Breast epithelium (tissue), 4 donors: ENCODE measurements at places on chromosomes 6 and 20. TPM values are rescaled to one million over a fixed set of nuclear protein-coding genes. Genes with fewer than 3 reads are reported as not detected.
A peak's percentile ranks its signal among the peaks of the same experiment; 100 is the strongest.

DNA sequence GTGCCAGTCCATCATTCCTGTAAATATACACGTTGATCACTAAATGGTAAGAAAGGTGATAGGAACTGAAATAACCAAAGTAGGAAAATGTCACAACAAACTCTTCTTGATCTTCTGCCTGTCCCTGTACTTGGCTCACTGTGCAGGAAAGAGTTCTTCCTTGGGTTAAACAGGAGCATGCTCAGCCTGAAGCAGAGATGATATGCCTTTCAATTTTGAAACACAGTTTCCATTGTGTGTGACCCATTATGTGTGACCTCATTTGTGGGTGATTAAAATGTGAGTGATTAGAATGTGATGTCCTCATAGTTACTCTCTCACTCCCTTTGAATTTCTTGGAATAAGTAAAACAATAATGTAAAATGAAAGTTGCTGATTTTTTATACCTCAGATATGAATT, 427.2 kb upstream of the AGPAT4 start:
- DNase-seq = no peak

- no peak for DNase-seq
Observed at GRCh38 chr6:14501240-14501639, 383.7 kb downstream of the CD83 start.

DNA sequence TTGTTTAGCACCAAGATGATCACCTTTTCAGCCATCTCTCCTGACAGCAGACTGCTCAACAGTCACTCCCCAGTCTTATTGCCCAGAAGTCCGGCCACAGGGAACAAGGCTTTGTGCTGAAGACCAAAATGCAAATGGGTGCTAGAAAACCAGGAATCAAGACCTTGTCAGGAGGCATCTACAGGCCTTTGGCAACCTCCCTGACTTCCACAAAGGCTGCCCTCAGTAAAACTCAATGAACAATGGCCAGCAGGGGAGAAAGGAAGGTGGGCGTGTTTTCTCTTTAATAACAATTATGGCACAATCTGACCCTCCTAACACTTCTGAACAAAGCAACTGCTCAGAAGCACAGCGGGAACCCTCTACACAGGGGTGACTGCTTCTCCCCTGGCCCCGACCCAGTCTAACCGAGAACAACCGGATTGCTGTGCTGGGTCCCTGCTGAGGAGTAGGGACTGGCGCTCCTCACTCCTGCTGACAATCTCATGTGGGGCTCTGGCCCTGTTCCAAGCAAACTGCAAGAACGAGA, 41.6 kb downstream of the PLCG1 start:
- peak; percentile 24 for DNase-seq

DNA sequence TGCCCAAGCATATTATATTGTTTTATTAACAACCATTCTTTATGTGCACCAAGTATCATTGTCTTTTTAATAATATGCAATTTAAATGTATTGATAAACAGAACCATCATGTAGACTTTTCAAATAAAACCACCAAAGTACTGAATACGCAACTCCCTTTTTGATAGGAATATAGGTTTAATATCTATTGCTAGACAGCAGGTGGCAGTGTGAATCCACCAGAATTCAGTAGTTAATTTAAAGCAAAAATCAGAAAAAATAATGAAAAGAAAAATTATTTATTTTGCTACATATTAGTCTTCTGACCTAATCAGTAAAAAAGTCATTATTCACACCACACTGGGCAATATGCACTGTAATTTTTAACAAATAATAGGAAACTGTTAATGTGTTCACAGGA, 143.7 kb downstream of the KLHL32 start:
- no peak for DNase-seq

GRCh38 chr6:111456208-111456607, 26.8 kb downstream of the REV3L start:
- no peak for DNase-seq

- no peak for DNase-seq
Observed at GRCh38 chr6:168908166-168908565, 345.5 kb downstream of the THBS2 start.

DNA sequence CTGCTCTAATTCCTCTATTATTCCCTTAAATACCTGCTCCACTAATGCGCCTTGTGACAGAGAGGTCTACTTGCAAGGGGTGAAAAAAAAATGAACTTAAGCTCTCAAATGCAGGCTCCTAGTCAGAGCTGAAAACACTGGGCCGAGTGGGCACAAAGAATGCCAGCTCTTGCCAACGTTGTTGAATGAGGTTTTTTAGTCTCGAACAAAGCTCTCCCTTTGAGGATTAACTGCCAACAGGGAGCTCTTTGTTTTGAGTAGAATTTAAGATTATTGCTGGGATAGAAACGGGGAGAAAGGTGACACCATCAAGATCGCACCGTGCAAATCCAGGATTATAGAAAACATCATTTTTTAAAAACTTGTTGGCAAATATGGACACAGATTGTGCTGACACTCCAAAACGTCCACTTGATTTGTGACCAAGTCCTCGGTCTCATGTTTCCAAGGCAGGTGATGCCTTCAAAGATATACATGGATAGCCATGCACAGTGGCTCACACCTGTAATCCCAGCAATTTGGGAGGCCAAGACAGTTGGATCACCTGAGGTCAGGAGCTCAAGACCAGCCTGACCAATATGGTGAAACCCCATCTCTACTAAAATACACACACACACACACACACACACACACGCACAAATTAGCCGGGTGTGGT, 163.2 kb downstream of the BMP7 start:
- peak; percentile 77 for DNase-seq

CCDC170 gene
- total RNA-seq = 9.4 TPM

DNA sequence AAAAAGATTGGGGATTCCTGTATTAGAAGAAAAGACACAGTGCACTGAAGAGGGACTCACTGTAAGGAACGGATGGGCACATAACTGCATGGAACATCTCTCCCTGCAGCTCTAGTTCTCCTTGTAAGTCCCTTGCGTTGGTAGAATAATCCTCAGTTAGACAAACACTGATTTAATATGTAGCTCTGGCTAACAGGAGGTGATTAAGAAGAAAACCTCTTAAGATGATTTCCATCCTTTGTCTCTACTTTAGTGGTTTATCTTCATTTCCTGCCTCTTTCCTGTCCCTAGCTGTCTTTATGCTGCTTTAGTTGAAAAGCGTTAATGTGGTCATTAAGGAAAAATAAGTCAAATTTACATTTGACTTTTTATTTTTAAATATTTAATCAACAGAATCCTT, 86.6 kb downstream of the SLC16A10 start:
- DNase-seq = no peak

DNA sequence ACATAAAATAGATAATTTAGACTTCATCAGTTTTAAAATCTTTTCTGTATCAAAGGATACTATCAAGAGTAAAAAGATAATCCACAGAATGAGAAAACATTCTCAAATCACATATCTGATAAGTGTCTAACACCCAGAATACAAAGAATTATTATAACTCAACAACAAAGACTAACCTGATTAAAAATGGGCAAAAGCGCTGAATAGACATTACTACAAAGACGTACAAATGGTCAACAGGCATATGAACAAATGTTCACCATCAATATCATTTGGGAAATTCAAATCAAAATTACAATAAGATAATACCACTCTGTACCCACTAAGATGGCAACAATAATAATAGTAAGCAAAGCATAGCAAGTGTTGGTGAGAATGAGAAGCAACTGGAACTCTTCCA, 503.8 kb downstream of the CDH26 start:
- no peak for DNase-seq

C6orf132 gene
- total RNA-seq = 4.2 TPM

FAXC gene
- not detected for total RNA-seq

TRAPPC3L gene
- total RNA-seq = not detected

- no peak for DNase-seq
Observed at GRCh38 chr6:43623880-43624785, 4.9 kb downstream of the GTPBP2 start.

- no peak for DNase-seq
Observed at GRCh38 chr6:57173056-57173885, 1.1 kb downstream of the BAG2 start.

GRCh38 chr6:68343901-68344300, 291.2 kb upstream of the ADGRB3 start:
- no peak for DNase-seq

GRCh38 chr6:113924312-113924723, 46.6 kb downstream of the HDAC2 start:
- no peak for DNase-seq

DNA sequence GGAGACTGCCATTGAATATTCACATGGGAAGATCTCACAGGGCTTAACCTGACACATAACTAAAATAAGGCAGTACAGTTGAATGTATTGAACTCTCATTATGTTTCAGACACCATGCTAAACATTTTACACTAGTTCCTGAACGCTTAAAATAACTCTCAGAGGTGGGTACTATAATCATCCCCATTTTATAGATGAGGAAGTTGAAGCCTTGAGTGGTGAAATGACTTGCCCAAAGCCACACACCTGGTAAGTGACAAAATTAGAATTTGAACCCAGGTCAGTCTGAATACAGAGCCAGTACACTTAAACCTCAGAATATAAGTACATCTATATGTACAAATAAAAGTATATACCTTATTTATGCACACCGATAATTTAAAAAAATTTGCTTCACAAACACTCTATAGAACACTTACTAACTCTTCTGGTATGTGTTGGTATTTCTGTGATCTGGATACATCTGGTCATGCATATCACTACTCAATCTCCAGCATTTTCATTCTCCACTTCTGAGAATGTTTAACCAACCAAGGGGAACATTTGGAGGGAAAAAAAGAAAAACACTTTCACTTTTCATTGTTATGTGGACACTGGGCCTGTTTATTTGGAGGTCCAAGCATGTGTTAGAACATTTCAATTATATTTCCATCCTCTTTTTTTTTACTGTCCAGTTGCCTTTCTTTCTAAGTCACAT, 4.6 kb upstream of the BICRAL start:
- DNase-seq = no peak

DNA sequence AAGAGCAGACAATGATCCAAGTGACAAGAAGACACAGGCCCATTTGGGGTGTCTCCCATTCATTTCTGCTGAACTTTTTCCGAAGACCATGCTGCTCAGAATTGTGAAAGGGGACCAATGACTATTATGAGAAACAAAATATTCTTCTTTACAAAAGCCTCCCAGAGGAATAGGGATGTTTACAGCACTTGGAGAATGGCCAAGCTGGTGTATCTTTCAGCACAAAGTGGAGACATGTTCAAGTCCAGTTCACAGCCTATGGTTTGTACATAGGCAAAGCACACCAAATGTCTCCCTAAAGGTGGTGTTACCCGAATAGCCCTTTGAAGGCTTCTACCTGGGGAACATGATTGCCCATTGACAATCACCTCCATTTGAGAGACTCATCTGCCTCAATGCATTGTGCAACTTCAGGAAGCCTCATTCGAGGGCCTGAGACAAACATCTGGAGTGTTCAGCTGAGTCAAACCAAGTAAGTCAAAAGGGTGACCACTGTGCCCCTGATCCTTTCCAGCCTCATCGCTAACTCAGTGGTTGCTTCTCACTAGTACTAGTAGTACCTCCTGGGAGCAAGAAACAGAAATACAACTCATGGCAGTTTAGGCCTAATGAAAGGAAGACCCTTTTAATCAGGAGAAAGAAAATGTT, 451.0 kb upstream of the MARCKS start:
- no peak for DNase-seq

GRCh38 chr6:35474131-35474941, 6.1 kb downstream of the RPL10A start:
- no peak for DNase-seq

BACH2 gene
- total RNA-seq = 7.0 TPM

REM1 gene
- total RNA-seq = 3.4 TPM

GRCh38 chr6:159959165-159959975, 9.5 kb upstream of the IGF2R start:
- no peak for DNase-seq

DNA sequence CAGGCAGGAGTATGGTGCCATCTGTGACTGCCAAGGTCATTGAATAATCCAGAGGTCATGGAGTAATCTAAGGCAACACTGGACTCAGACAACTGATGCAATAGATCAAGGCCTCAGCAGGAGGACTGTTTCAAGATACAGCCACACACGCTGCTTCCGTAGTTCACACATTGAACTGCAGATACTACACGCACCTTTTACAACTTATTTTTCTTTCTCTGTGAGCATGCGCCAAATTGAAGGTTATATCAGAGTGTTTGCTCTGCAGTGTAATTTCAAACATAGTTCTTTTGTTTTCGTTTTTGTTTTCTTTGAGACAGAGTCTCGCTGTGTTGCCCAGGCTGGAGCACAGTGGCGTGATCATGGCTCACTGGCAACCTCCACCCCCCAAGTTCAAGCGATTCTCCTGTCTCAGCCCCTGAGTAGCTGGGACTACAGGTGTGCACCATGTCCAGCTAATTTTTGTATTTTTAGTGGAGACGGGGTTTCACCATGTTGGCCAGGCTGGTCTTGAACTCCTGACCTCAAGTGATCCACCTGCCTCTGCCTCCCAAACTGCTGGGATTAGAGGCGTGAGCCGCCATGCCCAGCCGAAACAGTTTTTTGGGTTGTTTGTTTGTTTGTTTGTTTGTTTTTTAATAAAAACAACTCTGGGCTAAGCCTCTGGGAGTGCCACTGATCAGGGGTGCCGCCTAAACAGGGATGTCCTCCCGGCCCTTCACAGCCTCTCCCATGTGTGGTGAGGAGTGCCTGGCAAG, 96.6 kb upstream of the NAA20 start:
- DNase-seq = no peak

GRCh38 chr6:164020142-164020541, 605.6 kb downstream of the QKI start:
- no peak for DNase-seq

DNA sequence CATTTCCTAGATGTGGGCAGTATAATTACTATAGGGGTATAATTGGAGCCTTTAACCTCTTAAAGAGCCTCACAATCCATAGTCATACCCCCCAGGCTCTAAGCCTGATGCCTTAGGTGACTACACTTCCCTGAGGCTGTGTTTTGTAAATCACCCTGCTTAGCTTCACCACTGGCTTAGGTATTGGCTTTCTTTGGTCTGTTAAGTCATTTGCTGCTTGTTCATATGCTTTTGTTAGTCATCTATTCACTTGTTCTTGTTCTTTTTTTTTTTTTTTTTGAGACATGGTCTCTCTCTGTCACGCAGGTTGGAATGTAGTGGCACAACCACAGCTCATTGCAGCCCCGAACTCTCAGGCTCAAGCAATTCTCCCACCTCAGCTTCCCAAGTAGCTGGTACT, 26.7 kb downstream of the KAT14 start:
- DNase-seq = no peak
